ENCODE measurements at places on chromosomes 12 and 14. TPM values are rescaled to one million over a fixed set of nuclear protein-coding genes. Genes with fewer than 3 reads are reported as not detected.

- no peak for DNase-seq
Observed at GRCh38 chr12:44738051-44738450, 138.1 kb downstream of the NELL2 start.

Gene KRT85
- 0.12 TPM for polyA plus RNA-seq

Gene OTX2
- not detected for polyA plus RNA-seq

Gene FAM181A
- polyA plus RNA-seq: not detected

- no peak for DNase-seq
Observed at GRCh38 chr14:74871819-74872218, 4.1 kb downstream of the PROX2 start.

Gene CCDC38
- 0.63 TPM for polyA plus RNA-seq

Gene TAS2R8
- not detected for polyA plus RNA-seq

DNA sequence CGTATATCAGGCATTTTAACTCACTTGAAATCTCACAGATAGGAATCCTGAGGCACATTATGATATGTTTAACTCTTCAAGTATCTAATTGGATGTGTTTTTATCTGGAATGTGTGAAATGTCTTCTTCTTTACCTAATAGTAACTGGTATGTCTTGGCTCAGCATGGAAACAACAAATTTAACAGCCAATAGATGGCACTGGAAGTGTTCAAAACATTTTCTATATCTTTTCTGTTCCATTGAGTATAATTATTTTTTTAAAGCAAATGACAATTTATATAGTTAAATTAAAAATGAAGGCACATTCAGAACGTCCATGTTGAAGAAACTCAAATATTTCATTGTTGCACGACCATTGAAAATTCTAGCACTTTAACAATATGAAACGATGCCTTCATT is 164.6 kb upstream of the SLC16A7 start:
- no peak for DNase-seq

DNA sequence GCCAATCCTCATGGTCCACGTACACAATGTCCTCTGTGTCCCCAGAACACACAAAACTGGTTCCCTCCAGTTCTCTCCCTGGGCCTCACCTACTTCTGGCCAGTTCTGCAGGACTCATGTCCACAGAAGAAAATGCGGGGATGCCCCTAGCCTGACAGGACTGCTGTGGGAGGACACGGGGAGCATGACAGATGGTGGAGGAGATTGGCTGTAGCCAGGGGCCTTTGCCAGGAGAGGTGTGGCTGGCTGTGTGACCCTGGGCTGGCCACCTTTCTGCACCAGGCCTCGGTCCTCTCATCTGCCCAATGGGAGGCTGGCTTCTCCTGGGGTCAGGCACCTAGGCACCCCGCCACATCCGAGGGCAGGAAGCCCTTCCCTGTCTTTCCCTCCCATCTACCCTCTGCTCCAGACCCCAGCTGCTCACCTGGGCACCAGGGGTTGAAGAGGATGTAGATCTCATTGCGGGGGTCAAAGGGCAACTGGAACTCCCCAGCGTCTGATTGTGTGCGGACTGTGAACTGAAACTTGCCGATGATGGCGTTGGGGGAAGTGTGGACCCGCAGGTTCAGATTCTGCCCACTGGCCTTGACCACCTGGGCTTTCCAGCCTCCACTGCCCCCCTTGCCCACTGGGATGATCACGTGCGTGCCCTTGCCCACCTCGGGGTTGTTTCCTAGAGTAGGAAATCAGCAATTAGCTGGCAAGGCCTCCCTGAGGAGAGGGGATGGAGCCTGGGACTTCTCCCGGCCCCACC is 2.8 kb downstream of the TGM1 start:
- DNase-seq: no peak
